ENCODE measurements at places on chromosomes 7 and 10.

DNA sequence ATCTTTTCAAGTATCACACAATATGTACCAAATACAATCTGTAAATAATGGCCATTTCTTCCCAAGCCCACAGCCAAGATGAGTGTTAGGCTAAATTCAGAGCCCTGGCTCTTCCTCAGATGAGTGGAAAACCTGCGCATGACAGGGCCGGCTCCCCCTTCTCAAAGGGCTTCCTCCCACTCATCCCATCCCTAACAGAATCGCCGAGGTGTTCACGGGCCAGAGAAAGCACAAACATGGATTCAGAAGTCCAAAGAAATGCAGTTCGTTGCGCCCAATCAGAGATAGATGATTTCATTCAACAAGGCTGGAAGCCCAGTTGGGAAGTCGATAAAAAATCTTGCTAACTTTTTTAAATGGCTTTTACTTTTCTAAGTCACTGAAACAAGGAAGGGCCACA lies 121.8 kb downstream of the UBE2H start:
- DNase-seq = no peak

DNA sequence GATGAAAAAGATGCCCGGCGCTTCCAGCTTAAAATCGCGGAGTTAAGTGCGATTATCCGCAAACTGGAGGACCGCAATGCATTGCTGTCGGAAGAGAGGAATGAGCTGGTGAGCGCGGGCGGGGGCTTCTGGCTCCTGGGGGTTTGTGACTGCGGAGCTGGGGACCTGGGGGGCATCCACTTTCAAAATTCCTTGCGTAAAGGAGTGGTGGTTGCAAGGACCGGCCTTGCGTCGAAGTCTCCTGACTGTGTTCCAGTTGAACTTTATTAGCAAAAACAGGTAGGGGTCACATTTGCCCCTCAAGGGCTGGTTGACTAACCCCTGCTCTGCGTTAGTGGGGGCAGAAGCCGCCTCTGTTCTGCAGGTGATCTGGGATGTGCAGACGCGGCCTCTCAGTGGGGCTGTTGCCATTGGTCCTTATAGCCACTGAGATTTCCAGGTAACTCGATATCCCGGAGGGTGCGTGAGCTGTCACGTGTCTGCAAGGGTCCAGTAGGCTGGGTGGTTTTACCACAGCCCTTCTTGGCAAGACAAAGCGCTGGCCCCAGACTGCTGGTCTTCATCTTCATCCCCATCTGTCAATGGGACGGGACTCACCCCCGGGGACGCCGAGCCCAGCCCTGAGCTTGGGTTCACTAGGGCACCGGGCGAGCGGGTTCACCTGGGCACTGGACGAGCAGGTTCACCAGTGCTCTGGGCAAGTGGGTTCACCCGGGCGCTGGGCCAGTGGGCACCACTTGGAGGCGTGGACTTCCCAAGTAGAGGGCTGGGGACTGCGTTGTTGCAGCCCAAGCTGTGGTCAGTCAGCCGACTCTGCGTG lies 51.5 kb upstream of the DPYSL4 start:
- DNase-seq = no peak

GRCh38 chr7:64626083-64626469 lies 39.9 kb upstream of the ZNF107 start:
- DNase-seq = no peak

GRCh38 chr10:67807855-67808456 lies 30.0 kb downstream of the DNAJC12 start:
- DNase-seq = no peak

DNA sequence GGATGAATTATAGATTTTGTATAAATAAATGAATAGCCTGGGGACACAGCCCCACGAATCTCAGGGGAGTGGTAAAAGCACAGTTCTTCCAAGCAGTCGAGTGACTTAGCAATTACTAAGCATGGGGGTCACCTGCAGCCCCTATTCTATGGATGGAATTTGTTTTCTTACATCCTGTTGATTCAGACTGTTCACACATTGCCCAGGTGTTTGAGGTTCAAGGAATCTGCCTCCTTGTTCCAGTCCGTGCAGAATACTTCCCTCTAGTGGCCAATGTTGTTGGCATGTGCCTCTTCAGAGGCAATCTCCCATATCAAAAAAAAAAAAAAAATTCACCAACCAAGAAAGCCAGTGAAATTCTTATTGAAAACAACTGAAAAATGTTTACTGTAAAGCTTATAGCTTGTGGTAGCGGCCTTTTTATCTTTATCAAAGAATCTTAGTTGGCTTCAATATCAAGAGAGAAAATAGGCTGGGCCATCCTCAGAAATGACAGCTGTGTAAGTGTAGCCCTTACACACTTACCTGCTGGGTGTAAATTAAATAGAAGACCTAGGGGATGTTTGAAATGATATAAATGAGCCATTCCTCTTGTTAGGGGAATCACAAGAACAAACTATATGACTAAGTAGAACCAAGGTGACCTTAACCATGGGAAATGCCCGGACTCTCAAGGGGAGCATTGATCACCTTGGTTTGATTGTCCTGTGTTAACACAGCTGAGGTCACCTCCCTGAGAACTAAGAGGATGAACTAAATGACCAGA lies 7.8 kb downstream of the LIPM start:
- peak; percentile 7 for DNase-seq

GRCh38 chr10:124641282-124642087 lies 102.7 kb downstream of the FAM53B start:
- peak; percentile 49 for DNase-seq

GRCh38 chr10:87794285-87794684 lies 23.7 kb downstream of the ATAD1 start:
- no peak for DNase-seq

DNA sequence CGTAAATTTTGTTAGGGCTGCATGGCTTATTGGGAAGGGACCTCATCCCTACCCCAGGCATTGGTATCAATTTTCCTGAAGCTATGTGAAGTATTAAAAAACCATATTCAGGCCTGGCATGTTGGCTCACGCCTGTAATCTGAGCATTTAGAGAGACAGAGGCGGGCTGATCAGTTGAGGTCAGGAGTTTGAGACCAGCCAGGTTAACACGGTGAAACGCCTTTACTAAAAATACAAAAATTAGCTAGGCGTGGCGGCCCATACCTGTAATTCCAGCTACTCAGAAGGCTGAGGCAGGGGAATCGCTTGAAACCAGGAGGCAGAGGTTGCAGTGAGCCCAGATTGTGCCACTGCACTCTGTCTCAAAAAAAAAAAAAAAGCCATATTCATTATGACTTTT lies 7.1 kb downstream of the TASOR2 start:
- DNase-seq = no peak

GRCh38 chr7:41027428-41028115 lies 675.3 kb downstream of the INHBA start:
- no peak for DNase-seq

- no peak for DNase-seq
These were observed 41.6 kb downstream of the FRMPD2 start for GRCh38 chr10:48232717-48233447.

- no peak for DNase-seq
These were observed 9.6 kb downstream of the GDF10 start for GRCh38 chr10:47309408-47310089.

DNA sequence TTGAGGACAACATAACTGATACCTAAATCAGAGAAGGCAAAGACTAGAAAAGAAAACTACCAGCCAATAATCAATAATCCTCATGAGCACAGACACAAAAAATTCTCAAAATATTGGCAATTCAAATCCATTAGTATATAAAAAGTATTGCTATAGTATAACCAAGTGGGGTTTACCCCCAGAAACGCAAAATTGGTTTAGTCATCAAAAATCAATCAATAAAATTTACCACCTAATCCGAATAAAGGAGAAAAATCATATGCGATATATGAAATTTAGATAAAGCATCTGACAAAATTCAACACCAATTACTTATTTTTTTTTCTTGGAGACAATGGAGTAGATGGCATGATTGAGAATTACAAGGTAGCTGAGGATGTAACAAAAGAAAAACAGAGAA lies 11.2 kb upstream of the ING3 start:
- no peak for DNase-seq

- DNase-seq = no peak
These were observed 55.3 kb downstream of the TBATA start for GRCh38 chr10:70729763-70730357.

DNA sequence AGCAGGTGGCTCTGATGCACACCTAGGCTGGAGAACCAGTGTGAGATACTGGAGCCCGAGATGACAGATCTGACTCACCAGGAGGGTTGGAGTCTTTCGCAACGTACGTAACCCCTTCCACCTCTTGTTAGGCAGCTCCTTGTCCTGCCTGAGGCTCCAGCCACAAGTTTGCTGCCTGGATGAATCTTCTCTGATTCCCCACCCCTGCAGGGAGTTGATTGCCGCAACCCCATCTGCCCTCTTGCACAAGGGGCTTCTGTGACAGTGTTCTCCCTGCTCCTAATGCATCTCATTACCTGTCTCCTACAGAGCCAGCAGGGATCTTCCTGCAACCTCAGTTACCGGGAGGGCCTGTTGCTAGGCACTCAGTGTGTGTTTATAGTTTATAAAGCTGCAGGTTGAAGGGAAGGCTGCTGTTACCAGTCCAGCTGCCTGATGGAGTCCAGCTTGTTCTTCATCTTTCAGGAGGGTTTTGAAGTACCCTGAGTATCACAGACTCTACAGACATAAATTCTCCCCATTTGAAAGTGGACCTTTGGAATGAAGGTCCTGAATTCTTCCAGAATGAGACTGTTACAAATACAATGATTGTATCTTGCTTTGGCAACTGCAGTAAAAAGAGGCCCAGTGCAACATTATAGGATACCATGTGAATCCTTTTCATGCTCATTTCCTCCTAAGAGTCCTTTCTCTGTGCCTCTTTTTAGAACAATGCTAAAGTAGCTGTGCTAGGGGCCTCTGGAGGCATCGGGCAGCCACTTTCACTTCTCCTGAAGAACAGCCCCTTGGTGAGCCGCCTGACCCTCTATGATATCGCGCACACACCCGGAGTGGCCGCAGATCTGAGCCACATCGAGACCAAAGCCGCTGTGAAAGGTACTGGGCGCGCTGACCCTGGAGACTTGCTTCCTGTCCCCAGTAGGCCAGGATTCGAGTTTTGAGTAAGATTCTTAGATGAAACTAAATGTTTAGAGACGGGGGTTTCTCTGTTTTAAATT lies 6.5 kb downstream of the MDH2 start:
- no peak for DNase-seq

DNA sequence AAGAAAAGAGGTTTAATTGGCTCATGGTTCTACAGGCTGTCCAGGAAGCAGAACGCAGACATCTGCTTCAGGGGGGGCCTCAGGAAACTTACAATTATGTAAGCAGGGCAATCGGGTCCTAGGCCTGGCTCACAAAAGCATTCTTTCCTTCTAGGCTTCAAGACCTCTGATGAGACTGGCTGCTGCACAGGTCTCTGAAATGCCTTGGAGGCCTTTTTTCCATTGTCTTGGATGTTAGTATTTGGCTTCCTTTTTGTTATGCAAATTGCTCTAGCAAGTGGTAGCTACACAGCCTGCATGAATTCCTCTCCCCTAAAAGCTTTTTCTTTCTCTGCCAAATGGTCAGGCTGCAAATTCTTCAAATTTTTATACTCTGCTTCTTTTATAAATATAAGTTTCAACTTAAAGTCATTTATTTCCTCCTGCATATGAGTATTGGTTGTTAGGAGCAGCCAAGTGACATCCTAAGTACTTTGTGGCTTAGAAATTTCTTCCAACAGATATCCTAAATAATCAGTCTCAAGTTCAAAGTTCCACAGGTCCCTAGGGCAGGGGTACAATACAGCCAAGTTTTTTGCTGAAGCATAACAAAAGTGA lies 83.1 kb upstream of the SEMA3A start:
- no peak for DNase-seq

DNA sequence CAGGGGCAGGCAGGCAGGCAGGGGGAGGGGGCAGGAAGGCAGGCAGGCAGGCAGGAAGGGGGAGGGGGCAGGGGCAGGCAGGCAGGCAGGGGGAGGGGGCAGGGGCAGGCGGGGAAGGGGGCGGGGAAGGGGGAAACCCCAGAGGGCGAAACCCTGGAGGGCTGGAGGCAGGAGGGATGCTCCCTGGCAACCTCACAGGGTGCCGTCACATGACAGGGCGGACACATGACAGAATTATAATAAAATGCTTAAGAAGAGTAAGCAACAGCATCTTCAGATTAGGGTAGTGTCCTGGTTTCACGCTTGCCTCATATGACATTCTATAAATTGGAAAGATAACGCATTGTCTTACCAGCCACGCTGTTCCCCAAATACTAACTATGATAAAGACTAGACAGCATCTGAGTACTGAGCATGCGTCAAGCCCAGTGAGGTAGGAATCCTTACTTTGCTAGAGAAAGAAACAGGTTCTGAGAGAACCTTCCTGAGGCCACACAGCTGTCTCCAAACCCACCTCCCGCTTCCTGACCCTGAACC lies 131.6 kb downstream of the DIP2C start:
- DNase-seq = no peak

DNA sequence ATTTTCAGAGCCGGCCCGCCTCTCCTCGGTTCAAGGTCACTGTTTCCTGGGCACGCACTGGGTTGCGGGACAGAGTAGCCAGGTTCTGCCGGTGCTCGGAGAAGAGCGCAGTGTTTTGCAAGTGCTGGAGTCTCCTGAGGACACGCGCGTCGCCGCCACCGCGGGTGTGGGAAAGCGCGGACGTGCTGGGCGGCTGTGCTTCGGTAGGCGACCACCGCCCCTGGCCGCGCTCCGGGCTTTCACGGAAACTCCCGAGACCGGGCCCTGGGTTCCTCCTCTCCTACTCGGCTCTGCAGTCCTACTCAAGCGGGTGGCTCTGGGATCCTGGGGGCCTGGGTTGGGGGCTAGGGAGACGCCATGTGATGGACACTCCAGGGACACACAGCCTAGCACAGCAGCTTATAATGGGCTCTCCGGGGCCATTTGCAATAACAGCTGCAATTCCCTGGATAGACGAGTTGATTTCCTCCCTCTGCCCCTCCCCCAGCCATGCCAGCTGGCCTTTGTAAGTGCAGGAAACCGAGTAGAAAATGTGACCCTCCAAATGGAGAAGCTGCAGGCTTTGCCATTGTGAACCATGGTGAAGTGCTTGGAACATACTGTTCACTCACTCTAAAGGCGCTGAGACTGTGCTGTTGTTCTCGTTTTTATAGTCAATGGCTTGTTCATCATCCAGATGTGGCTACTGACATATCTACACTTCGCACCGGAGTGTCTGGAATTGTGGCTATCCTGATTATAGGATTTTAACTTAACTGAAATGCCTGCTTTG lies 2.1 kb downstream of the FRAT1 start:
- DNase-seq = no peak

- no peak for DNase-seq
These were observed 33.2 kb downstream of the NRF1 start for GRCh38 chr7:129644634-129645230.

DNA sequence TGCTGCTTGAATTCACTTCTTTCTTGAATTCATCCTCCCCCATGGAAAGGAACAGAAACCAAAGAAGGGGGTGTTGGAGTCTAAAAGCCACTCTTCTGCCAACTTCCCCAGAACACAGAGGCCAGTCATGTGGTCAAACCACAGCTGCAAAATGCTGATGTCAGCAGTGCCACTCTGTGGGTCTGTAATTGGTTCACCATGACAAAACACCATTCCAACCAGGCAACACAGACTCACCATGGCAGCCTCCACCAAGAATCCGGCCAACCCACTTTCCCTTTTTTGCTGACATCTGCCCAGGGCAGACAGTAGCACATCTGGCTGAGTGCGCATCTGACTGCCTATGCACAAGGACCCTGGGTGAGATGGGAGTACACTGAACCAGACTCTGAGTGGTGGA lies 16.8 kb downstream of the OSBPL3 start:
- DNase-seq = peak; percentile 18
